ENCODE measurements at places on chromosomes 5 and 9.

DNA sequence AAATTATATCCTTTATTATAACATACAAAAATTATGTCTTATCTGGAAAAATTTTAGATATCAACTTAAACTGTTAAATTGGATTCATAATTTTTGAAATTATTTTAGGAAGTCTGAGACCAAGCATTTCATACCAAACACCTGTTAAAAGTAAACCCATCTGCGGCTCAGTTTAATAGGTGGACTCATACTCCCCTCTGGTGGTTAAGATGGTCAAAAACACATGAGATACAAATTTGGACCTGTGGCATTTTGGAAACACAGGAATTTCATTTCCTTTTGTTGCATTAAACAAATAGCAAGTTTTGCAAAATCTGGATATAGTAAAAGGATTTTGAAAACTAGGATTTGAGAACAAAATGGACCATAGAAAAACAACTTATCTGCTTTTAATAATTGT is 53.7 kb downstream of the RGMB start:
- no peak for DNase-seq

DNA sequence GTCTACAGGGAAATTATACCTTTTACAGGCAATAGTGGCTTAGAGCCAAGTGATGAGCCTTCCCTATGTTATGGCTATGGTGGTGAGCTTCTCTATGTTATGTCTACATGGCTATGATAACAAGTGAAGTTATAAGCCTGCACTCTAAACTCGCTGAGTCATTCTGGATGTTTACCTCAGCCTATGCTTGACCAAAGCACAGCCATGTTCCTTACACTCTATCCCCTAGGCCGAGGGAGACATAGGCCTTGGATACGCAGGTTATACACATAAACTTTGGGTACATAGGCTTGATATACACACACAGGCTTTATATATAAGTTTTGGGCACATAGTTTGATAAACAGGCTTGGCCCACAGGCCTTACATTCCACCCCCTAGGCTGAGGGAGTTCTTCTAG is 13.8 kb downstream of the DMAC1 start:
- DNase-seq: no peak

- no peak for DNase-seq
Measured at GRCh38 chr5:126009566-126009965, 413.6 kb upstream of the GRAMD2B start.

GRCh38 chr5:171705036-171705435 is 80.6 kb upstream of the SMIM23 start:
- DNase-seq: no peak

DNA sequence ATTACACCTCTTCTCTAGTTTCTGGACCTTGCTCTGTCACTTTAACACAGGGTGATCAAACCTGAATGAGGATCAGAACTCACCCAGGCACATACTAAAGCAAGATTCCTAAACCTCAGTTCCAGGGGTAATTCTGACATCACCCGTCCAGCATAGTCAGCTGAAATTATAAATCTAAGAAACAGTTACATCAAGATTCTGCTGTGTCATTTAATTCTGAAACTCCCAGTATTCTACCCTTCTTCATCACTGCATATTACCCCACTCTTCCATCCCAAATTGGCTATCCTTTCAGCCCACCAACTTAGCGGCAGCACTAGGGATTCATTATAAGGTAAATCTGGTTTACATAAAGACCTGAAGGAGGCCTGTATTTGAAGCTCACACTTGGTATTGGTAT is 64.0 kb downstream of the STX17 start:
- no peak for DNase-seq

- no peak for DNase-seq
Measured at GRCh38 chr9:18596920-18597319, 123.0 kb downstream of the ADAMTSL1 start.

DNA sequence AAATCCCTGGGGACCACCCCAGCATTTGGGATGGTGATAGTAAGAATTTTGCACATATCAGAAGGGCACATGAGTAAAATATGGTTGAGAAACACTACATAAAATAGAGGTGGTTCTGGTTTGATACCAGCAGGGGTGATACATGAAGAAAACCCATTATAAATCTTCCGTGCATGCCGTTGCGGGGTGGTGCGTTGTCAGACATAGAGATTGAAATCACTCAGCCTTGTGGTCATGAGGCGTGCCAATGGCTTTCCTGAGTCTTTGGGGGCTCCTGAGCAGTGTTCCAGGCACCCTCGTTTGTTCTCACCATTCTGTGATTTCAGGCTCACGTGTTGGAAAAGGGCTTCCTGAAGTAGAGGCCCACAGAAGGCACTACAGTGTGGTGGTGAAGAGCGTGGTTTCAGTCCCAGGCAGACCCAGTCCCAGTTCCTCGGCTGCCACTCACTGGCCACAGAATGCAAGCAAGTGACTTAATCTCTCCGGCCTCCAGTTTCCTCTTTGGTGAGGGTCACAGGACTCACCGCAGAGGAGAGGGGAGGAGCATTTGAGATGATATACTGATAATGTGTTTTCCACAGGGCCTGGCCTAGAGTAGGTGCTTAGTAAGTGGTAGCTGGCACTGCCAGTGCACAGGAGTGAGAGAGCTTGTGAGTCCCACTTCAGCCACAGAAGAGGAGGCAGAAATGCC is 20.5 kb upstream of the GLRX start:
- peak; percentile 53 for DNase-seq

DNA sequence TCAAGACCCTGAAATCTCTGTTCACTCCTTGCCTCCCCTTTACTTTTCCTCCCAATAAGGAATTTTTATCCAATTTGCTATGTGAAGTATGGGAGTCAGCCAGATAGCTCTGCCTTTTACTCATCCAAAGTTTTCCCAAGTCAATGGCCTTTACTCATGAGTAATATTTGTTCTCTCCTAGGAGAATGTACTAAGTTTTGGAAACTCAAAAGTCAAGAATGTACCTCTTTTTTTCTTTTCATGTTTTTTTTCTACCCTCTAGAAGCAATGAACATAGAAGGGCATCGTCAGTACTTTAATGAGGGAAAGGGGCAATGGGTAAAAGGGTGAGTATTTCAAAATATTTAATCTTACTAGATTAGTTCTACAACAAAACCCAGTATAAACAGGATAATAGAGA is 140.2 kb upstream of the SGCD start:
- no peak for DNase-seq

DNA sequence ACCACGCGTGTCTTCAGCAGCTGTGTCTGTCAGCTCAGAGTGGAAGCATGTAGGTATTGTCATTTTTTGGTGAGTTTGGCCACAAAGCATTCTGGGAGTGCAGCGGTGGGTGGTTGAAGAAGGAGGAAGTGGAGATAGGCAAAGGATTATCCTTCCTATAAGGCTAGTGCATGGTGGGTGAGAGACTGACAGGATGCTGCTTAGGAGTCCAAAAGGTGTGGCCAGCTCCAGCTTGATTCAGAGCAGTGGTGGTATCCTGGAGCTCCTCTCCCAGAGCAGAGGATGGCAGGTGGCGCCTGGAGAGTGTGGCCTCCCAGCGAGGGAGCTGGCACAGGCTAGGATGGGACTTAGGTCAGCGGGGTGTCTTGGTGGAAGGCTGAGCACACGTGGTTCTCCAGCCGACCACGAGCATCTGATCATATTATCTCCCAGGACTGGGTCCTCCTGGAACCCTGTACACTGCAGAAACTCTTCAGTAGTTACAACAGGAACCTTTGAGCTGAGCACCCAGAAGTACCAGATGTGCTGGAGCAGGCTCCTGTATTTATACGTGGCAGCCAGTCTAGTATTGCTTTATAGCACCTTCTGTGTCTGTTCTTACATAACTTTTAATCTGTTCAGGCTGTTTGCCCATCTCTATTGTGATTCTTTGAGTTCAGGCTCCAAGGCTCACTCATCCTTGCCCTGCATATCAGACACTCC is 29.6 kb downstream of the MAML1 start:
- DNase-seq: no peak

DNA sequence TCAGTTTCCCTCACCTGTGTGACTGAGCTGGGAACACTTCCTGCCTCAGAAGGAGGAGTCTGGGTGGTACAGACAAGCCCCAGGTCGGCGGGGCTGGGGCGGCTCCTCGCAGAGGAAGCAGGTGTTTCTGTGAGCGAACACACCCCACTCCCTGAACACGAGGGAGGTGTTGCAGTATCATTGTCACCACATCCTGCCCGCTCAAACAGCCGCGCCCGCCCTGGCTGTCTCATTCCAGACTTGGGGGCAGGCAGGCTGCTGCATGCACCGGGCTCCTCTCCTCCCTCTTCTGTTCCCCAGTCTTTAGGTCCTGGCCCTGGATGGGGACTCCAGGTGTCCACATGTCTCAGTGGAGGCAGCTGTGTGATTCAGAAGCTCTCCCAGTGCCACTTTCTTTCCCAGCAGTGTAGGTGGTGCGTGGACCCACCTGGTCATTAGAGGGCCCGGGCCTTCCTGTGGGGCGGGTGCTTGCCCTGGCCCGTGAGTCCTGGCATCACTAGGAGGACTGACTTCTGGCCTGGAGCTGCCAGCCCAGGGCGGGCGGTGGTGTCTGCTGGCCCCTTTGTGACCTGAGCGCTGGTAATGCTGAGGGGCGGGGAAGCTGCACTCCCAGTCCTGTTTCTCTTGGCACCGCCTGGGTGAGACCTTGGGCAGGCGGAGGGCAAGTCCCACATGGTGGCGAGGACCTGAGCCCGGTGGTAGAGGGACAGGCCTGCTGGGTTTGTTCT is 18.3 kb upstream of the PHYHD1 start:
- DNase-seq: peak; percentile 72

DNA sequence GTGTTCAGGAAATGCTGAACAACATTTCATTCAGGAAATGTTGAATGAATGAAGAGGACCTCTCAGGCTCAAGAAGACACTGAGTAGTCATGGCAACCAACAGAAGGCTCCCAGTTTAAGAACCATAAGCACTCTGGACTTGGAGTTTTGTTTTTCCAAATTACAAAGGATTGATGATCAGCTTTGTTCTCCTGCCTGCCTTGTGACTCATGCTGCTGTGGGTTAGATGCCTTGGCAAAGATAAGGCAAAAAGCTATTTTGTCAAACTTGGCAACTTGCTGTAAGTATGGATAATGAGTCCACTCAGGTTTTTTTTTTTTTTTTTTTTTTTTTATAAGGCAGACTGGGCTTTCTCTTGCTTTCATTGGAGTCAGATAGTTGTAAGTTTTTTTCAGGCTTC is 365.0 kb downstream of the TMEM232 start:
- no peak for DNase-seq

GRCh38 chr9:93810028-93810971 is 144.9 kb downstream of the BARX1 start:
- DNase-seq: no peak

DNA sequence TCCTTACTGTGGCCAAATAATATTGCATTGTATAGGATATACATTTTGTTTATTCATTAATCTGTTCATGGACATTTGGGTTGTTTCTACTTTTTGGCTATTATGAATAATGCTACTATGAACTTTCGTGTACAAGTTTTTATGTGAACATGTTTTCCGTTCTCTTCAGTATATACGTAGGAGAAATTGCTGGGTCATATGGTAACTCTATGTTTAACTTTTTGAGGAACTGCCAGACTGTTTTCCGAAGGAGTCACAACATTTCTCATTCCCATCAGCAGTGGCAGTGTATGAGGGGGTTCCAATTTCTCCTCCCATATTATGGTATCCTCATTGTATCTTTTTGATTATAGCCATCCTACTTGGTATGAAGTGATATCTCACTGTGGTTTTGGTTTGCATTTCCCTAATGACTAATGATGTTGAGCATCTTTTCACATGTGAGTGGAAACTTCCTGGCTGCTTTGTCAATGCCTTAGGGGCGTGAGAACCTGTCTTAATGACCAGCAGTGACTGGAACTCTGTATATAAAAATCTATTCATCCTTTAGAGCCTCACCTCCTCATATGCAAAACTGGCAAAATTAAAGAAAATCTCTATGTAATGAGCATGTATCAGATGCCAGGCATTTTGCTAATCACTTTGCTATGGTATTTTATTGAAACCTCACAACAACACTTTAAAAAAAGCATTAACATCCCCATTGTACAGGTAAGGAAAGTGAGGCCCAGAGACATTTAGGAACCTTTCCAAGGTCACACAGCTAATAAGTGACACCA is 47.8 kb upstream of the TGFBR1 start:
- DNase-seq: no peak

GRCh38 chr5:76111477-76112174 is 28.4 kb downstream of the SV2C start:
- no peak for DNase-seq

DNA sequence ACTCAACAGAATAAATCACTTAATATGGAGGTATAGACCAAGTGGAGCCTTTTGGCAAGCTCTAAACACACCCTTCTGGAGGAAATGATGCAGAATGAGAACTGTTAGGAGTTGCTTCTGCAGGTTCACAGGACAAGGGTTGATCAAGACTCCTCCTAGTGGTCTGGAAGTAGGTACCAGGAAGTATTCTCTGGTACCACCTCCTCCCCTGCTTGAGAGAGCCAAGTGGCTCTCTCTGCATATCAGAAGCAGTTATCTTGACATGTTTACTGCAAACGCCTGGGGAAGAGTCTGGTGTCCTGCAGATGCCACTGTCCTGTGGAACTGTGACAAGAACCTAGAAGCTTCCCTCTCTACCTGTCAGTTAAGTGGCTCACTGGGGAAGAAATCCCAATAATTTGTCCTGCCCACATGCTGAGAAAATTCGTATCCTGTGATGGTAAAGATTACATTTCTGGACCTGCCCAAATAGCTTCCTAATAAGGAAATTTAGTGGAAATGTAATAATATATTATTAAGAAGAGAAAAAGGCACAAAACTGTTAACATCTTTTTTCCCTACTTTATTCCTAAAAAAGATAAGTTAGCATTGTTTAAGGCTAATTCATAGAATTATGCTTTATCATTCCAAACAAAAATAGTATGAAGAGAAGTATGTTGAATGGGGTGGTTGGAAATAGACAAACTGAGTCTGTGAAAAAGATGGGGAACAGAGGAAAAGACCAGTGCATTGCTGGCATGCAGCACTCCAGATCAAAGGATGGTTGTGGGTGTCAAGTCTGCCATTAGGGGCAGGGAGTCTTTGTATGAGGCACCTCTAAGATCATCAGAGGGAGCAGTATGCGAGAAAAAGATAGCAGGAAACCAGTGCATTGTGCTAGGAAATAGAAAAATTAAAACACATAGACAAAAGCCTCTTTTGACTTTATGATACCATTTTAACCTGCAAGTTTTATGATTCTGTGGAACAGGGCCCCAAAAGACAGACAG is 118.8 kb downstream of the CDC42SE2 start:
- no peak for DNase-seq

DNA sequence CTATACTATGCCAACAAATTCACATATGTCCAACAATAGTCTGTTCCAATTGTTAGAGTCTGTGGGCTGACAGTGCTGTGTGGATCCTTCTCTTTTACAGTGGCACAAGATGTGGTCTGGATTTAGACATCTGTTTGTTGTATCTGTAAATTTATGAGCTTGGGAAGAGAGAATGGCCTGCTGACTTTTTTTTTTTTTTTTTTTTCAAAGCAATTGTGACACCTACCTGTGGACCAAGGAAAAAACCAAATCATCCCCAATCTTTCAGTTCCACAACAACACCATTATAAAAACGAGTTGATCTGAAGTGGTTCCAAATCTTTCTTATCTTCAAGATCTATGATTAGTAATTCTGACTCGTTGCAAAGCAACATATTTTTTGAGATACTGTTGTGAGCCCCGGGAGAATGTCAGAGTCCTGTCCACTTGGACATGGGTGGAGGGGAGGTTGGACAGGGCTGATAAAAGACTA is 4.9 kb downstream of the IRX2 start:
- no peak for DNase-seq

- DNase-seq: no peak
Measured at GRCh38 chr9:109317979-109318741, 2.7 kb downstream of the EPB41L4B start.
